ENCODE measurements at places on chromosomes 4 and X. TPM values are rescaled to one million over a fixed set of nuclear protein-coding genes. Genes with fewer than 3 reads are reported as not detected.

DNA sequence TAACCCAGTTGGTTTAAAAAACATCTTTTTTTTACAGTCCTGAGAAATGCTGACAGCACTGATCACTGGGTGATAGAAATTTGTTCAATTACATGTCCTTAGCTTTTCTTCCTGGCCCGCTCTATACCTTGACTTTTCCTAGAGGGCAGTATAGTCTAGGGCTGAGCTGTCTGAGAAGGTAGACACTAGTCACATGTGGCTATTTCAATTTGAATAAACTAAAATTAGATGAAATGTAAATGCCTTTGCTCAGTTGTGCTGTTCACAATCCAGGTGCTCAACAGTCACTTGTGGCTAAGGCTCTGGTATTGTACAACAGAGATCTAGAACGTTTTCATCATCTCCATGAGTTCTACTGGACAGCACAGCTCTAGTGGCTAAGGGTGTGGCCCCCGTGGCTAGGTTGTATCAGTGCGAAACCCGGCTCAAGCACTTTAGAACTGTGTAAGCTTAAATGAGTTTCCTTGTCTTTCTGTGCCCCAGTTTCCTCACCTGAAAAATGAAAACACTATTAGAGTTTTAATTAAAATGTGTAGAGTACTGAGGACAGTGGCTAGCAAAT lies 111.6 kb upstream of the WDR17 start:
- no peaks in the 10 kb centered on the region for H3K27me3 ChIP-seq
- H3K36me3 ChIP-seq, result no peaks in the 10 kb centered on the region
- H3K4me1 ChIP-seq, result no peaks in the 10 kb centered on the region
- no peak for DNase-seq

DNA sequence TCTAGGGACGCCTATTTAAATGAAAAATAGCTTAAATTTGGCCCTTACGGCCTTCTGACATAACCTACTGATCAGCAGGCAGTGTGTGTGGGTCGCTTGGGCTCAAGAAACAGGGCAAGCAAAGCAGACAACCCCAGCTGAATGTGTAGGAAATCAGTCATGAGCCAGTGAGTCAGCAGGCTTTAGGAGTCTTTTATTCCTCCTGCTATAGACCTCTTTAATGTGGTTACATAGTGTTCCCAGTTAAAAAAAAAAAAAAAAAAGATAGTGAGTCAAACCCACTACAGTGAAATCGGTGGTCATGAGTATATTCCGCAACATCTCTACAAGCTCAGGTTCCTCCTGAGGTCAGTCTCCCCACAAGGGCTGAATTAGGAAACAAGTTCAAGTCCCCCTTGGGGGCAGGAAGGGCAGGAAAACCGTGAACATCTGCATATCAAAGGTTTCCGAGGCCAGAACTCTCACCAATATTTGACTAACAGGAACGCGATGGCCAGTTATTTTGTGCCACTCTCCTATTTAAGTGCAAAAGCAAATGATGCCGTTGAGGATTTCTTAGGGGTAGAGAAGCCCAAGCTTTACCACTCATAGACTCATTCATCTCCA lies 32.7 kb downstream of the ACSL1 start:
- DNase-seq, result no peak
- H3K4me1 ChIP-seq, result no peaks in the 10 kb centered on the region
- no peaks in the 10 kb centered on the region for H3K36me3 ChIP-seq
- no peak overlapping the region for H3K4me3 ChIP-seq

- peaks cover 3% of the 10 kb centered on the region for H3K36me3 ChIP-seq
- no peak overlapping the region for H3K27ac ChIP-seq
- no peak overlapping the region for H3K4me3 ChIP-seq
- peaks cover 6% of the 10 kb centered on the region for H3K4me1 ChIP-seq
- peak; percentile 3 for DNase-seq
Observed at GRCh38 chr4:7384929-7385890, 49.5 kb downstream of the PSAPL1 start.

GRCh38 chrX:11589641-11590040 lies 76.1 kb downstream of the ARHGAP6 start:
- no peaks in the 10 kb centered on the region for H3K27me3 ChIP-seq
- H3K4me1 ChIP-seq, result no peaks in the 10 kb centered on the region
- no peaks in the 10 kb centered on the region for H3K36me3 ChIP-seq
- no peak for DNase-seq
- no peak overlapping the region for H3K4me3 ChIP-seq

DNA sequence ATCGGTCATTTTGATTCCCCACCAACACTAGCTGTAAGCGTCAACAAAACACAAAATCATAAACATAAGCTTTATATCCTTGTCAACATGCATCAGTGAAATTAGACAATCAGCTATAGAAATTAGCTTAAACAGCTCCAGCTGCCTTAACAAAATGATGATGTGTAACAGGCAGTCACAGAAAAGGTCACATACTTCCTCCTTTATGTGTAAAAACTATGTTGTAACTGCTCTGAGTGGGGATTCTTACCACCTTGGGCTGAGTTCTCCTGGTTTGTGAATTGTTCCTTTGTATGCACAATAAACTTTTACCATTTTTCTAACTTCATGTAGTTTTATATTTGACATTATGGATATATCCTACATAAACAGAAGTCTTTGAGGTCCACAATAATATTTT lies 73.9 kb upstream of the MAP9 start:
- no peaks in the 10 kb centered on the region for H3K27me3 ChIP-seq
- H3K4me3 ChIP-seq, result no peak overlapping the region

DNA sequence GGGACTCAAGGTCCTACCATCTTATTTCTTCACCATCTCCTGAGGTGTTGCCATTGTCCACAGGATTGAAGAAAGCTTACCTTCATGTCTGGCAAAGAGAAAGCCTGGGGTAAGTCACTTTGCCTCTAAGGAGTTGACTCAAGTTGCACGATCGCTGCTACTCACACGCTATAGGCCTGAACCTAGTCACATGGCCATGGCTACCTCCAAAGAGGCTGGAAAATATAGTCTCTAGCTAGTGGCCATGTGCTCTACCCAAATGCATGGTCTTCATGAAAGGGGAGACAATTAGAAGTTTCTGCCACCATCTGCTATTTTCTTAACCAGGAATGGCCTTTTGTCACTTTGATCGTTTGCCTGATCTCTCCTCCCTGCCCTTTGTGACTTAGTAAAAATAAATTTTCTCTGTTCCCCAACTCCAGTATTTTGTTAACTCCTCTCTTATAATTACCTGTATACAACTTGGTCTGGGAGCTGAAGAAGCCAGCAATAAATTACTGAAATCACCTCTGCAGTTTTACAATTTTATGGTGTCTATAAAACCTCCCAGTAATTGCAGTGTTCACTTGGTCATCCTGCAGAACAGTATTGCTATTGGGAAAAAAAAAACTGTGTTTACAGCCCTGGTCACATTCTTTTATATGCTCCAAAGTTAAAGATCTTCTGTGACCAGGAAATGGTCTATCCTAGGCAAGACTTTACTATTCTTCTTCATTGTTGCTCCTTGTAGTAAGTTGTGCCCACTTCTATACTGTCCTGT lies 126.7 kb upstream of the TSPAN5 start:
- H3K4me1 ChIP-seq, result peaks cover 5% of the 10 kb centered on the region
- H3K4me3 ChIP-seq, result no peak overlapping the region
- no peaks in the 10 kb centered on the region for H3K36me3 ChIP-seq

The CLNK gene
- not detected for total RNA-seq

The PAGE1 gene
- not detected for total RNA-seq

The ETDA gene
- not detected for total RNA-seq

The TEX13C gene
- total RNA-seq, result not detected

The USP17L27 gene
- total RNA-seq, result not detected
